ENCODE measurements at places on chromosomes 6 and 20.

DNA sequence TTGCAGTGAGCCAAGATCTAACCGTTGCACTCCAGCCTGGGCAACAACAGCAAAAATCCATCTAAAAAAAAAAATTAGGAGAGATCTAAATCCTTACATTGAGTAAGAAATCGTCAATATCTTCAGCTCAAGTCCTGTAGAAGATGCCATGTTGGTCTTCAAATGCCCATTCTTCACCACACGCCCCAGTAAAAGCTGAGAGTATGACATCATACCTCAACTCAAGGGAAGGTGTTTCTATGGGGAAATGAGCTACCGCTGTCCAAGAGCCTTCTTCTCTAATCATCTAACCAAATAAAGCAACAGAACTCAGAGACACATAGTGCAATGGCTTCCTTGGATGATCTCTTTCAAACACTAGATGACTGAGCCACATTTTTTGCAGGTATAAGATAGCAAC lies 2.5 kb upstream of the ZC3H12D start:
- no peak for DNase-seq

GRCh38 chr6:158648682-158649131 lies 1.1 kb upstream of the SYTL3 start:
- peak; percentile 94 for DNase-seq

DNA sequence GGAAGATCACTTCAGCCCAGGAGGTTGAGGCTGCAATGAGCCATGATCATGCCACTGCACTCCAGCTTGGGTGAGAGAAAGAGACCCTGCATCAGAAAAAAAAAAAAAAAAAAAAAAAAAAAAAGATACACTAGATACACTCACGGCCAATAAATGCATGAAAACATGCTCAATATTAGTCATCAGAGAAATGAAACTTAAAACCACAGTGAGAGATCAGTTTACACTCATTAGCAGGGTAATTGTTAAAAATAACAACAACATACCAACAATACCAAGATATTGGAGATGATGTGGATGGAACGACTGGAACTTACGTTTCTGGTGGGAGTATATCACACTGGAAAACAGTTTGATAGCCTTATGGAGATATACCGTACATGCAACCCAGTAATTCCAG lies 29.9 kb downstream of the HS3ST5 start:
- no peak for DNase-seq

DNA sequence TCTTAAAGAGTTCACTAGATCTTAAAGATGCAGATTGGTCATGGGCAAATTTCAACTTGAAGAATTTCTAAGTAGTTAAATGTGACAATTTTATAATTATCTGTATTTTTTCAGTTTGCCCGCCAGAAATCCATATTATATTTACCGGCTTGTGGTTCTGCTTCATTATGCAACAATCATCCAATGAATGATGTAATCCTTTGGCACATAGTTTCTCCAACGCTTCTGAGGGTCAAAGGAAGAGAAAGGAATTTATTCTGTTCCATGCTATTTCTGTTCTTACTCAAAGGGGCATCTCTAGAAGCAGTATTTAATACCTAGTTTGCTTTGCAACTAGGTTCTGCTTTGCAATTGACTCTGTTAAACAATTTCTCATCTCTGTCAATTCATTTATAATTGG lies 359.3 kb upstream of the PLCB4 start:
- peak; percentile 31 for DNase-seq

GRCh38 chr6:15893556-15894253 lies 230.9 kb upstream of the DTNBP1 start:
- peak; percentile 65 for DNase-seq

- DNase-seq = peak; percentile 13
Measured at GRCh38 chr6:110882274-110882619, 7.7 kb downstream of the AMD1 start.

DNA sequence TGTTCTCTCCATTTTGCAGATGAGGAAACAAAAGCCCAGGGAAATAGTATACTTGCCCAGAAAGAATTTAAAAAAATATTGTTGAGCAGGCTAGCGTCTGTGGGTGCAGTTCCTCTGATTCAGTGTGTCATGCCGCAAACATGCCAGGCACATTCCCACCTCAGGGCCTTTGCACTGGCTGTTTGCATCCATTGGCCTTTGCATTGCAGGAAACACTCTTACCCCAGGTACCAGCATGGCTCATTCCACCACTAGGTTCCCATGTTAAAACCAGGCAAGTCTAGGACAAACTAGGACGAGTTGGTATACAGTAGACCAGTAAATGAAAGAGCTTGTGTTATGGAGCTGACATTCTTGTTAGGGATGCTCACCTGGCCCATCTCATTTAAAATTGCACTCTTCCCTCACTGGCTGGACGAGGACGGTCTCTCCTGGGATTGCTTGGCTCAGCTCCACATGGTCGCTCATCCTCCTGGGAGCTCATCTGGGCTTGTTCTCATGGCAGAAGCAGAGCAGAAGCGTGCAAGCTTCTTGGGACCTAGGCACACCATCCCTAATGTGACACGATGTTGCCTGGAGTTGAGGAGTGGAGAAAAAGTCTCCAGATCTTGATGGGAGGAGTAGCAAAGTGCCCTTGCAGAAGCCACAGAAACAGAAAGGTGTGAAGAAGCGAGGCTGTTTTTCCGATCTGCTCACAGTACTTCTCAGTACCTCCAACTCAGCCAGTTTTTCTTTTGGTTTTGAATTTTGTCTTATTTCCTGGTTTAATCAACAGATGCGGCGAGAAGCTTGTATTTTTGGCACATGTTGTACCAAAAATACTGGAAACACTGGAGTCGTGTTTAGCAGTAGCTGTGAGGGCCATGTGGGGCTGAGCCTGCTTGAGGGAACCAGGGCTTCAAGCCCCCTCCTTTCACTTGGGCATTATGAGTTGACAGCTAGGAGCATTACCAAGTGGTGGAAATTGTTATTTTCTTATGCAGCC lies 13.9 kb downstream of the ZNF831 start:
- DNase-seq = no peak

DNA sequence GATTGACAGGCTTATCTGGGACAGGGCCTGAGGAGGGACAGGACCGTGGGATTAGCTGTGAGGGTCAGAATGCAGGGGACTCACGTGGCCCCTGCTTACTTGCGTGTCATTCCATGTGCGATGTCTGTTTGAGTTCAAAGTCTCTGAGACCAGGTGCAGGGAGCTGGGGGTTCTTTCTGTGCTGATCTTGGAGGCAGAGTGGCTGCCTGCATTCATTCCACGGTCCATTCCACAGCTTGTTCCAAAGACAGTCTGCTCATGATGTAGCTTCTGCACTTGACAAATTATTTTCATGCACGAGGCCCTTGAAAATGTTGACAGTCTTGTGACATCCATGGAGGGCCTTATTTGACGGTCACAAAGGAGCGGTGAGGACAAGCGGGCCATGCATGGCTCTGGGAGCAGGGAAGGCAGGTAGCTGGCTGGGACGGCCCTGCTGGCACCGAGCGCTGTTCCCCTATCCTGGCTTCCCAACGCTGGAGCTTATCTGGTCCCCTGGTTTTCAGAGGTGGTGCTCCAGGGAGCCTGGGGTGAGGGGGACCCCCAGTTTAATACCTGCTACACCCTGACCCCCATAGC lies 156.3 kb upstream of the RNF24 start:
- peak; percentile 50 for DNase-seq

DNA sequence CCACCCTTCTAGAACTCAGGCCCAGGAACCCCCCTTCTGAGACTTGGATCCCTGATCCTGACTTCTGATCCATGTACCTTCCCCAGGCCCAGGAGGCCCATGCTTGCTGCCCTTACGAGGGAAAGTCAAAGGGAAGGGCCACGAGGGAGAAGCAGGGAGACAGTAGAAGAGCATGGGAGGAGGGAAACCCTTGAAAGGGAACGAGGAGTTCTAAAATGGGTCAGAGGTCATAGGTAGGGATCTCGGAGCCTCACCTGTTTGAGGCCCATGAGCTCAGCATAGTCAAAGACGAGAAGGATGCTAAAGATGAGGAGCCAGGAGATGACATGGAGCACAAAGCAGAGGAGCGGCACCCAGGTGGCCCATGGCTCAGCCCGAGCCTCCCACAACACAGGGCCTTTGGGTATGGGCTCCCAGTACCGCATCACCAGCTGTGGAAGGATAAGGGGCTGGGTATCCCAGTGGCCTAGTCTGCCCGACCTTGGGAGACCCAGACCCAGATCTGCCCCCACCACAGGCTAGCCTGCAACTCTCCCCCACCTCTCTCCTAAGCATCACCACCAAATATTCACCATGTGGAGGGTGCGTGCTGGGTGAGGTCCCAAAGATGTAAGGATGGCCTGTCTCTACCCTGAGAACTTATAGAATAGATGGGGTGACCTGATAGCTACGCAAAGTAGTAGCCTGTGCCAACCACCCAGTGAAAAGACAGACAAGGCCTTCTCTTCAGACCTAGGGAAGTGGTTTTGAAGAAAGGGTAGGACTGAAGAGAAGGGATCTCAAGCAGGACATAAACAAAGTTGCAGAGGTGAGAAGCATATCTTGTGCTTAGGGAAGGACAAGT lies 1.5 kb downstream of the NRM start:
- no peak for DNase-seq

- DNase-seq = peak; percentile 33
Measured at GRCh38 chr6:134307870-134308269, 10.0 kb downstream of the SGK1 start.

GRCh38 chr20:37243937-37244571 lies 17.6 kb downstream of the GHRH start:
- DNase-seq = peak; percentile 20

DNA sequence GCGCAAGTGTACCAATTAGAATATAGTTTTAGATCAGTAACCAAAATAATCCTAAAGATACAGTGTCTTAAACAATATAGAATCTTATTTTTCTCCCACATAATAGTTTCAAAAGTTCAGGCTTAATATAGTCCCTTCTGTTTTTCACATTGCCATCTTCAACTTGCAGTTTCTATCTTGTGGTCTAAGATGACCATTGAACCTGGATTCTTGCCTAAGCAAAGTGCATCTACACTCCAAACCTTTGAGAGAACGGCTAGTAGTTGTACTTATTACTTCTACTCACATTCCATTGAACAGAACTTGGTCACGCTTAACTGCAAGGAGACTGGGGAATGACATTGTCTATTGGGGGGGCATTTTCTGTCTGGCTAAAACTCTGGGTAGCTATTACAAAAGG lies 373.0 kb downstream of the LMBRD1 start:
- DNase-seq = no peak

DNA sequence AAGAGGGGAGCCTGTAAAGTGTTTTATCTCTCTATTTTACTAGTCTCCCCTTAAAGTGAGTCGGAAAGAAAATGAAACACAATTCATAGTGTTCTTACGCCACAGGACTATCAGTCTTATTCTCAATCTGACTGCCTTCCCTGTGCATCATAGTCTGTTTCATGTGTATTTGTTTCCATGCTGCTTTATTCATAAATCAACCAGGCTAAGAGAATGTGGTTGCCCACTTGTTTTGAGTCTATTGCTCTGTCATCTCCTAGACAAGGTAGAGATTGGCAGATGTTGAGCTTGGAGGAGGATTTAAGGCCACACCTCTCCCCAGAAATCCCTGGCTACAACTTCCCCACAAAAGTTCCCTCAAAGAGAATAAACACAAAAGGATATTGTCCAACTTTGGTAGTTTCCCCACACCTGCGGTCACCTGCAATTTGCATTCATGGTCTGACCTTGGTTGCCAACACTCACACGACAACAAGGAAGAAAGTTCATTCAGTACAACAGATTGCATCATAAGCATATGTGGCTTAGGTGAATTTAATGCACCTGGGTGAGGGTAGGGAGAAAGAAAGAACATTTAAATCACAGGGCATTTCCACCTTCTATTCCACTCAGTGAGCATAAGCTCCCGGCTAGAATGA lies 167.1 kb upstream of the FBXL4 start:
- DNase-seq = no peak

DNA sequence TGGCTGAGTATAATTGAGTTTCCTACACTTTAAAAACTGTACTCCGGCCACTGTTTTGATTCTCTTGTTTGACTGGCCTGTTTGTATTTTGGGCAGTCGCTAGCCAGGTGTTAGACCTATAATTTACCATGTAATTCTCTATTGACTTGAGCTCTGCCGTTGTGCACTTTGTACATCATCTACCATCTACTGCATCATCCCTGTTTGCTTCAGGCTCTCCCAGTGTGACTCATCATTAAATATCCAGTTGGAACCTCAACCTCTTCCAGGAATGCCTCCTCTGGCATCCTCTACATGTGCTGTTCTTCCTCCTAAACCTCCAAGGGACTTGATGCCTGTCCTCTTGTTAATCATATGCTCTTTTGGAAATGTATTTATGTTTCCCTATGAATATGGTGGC lies 72.3 kb downstream of the FARS2 start:
- no peak for DNase-seq
